ENCODE measurements at places on chromosomes 5 and 9.

DNA sequence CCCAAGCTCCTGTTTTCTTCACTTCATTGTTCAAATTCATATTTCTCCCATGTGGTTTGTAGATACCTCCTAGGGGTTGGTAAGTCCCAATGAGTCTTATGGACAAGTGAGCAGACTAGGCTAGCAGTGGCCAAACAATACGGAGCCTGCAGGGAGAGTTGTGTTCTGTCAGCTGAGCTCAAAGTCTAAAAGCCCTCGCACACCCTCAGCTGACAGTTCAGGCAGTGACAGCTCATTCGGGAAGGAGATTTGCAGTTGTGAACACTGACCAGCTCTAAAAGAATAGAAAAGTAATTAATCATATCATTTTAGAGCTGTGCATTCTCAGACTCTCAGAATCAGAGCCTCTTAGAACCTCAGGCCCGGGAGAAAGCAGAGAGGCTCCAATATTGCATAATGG, 95.1 kb downstream of the SH3TC2 start:
- no peak for DNase-seq

DNA sequence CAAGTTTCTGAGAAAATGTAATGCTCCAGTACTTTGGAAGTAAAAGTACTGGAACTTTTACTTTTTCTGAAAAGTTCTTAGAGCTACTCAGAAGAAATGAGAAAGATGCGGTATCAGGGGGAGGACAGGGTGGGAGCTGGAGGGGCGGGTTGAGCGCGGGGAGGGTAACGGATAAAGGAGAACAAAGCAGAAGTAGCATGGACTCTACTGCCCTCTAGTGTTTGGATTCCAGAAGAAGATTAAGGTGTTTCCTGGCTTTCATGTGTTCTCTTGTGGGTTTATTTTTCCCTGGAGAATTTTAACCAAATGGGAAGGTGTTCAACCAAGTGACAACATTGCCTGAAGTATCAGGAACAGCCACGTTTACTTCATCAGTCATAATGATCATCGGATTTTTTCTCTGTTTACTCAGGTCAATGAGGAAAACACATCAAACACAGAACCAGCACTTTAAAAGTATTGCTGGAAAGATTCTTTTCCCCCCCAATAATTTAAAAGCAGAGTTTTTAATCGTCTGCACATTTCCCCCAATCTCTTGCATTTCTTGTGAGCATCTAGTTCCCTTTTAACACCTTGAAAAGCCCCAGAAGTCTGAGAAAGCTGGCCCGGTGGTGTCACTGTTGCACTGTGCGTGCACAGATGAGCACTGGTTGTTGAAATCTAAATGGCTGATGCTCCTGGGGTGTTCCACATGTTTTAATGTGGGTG, 190.6 kb downstream of the MPDZ start:
- peak; percentile 66 for DNase-seq

DNA sequence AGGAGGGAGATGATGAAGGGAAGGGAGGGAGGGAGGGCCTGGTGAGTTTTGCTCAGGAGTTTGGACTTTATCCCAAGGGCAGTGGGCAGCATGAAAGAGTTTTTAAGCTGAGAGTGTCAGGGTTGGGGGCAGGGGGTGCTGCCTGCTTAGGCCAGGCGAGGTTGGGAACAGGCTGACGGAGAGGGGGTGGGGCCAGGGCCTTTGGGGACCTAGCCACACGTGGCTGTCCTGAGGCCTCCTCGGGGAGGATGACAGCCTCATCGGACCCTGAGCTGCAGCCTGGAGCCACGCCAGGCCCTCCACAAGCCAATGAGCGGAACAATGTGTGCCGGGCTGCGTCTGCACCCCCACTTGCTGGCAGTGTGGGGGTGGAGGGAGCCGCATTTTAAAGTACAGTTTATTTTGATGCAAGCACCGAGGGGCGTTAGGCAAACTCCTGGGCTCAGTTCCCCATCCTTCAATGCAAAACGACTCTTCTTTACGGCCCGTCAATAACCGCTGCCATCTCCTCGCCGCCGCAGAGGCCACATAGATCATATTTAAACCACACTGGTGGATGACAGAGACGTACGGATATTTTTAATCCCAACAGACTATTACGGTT, 5.3 kb upstream of the RXRA start:
- no peak for DNase-seq

GRCh38 chr9:129352146-129352865, 174.2 kb upstream of the IER5L start:
- peak; percentile 66 for DNase-seq

DNA sequence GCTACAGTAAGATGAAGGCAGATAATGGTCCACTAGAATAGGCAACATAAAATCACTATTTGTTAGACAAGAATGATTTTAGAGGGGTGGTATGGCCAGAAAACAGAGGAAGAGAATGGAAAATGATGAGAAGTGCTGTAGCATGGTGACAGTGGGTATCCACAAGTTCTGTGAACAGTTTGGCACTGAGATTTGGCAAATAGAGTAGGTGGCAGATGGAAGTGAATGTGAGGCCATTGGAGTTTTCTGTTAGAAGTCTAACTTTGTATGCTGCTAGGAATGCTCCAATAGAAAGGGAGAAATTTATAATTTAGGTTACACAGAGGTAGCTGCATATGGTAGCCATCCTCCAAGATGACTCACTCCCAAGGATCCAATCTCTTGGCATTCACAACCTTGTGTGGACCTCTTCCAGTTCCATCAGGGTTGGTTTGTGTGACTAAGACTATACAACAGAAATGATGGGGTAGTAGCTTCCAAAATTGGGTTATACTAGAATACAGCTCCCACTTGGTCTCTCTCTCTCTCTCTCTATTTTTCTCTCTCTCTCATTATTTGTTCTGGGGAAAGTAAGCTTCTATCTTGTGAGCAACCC, 646.9 kb upstream of the ZNF608 start:
- no peak for DNase-seq

DNA sequence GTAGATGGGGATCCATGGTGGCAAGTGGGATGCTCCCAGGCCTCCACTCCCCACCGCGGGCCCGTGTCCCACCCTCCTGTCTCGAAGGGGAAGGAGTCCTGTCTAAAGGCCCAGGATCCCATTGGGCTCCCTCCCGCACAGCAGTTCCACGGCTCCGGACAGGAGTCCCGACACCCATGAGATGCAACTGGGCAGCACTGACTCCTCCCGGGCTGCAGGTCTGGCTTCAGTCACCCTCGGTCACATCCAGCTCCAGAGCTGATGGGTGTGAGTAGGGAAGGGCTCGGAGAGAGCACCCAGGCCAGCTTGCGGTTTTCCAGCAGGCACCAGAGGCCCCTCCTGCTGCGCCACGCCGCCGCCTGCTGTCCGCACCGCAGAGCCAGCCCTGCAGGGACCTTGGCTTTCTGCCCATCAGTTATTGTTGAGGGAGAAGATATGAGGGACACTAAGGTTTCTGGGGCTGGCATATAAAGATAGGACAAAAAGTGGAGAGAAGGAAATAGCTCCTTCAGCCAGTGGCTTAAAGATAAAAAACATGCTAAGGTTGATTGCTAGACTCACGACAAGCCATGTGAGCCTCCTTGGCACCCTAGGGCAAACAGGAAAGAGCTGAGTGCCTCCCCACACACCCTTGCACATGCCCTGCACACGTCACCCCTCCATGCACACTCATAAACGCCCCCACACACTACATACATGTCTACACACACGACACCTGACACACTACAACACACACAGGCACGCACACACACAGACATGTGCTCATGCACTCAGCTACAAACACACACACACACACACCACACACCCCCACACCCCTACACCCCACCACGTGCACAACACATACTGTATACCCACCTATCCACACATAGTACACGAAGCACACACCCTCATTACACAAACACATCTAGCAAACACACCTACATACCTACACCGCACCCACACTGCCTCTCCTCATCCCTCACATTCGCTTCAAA, 79.0 kb downstream of the AK8 start:
- DNase-seq = no peak

GRCh38 chr5:52870448-52870847, 82.7 kb downstream of the ITGA1 start:
- DNase-seq = no peak

DNA sequence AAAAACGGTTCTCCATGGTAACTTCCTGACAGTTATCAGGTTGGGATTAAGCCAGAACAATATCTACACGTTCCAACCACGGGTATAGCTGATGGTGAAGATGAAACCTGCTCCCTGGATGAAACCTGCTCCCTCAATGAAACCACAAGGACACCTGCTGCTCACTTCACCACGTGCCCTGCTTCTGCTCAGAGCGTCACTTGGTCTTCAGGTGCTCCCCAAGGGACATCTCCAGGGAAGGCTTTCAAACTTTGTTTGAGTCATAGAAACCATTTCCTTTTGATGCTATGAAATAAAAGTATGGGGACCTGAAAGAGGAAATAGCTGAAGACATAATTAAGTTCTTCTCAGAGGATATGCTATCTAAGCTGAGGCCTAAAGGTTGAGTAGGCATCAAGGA, 242.4 kb downstream of the MED10 start:
- no peak for DNase-seq
